ENCODE measurements at places on chromosomes 7 and 10.

DNA sequence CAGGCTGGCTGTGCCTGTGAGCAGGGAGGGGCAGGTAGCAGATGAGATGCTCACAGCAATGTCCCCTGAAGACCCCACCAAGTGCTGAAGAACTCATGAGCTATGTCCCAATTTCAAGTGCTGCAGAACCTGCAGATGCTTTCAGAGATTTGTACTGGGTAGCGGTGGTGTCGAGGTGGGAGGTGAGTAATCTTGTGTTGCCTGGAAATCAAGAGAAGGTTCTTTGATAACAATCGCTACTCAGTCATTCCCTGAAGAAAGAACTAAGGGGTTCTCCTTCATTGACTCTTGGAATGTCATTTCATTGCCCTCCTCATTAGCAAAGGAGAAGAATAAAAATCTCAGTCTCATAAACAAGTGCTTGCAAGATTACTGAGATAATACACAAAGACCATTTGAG lies 246.4 kb downstream of the EMX2 start:
- DNase-seq, result no peak

DNA sequence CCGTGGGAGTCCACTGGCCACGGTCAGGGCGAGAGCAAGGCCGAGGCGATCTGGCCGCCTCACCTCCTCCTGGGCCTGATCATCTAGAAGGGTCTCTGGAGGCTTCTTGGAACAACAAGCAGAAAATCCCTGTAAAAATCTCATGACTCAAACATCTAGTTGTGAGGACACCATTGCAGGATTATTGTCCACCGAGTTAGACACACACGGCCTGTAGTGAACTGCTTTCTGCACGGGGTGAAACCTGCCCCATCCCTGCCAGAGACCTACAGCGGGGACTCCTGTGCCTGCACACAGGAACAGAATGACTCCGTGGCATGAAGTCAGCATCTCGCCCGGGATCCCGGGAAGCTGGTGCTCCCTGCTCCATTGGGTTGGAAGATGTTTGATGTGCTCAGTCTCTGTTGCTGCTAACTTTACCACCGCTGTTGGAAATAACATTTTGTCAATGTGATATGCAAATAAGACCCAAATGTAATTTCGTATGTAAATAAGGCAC lies 267.0 kb upstream of the TCERG1L start:
- DNase-seq, result no peak

GRCh38 chr10:126104767-126105166 lies 208.4 kb downstream of the FANK1 start:
- peak; percentile 24 for DNase-seq

GRCh38 chr7:148264933-148265557 lies 325.5 kb upstream of the C7orf33 start:
- DNase-seq, result no peak

- peak; percentile 92 for DNase-seq
Observed at GRCh38 chr10:87863053-87863943, at the start of the genes KLLN and PTEN. Gene KLLN (minus strand): TSS chr10:87863533. CDS start chr10:87862487, 1,046 bp downstream. Gene PTEN (plus strand): TSS chr10:87863625. CDS start chr10:87864470, 845 bp downstream.

- DNase-seq, result no peak
Observed at GRCh38 chr10:106930751-106931150, 233.8 kb downstream of the SORCS1 start.

- no peak for DNase-seq
Observed at GRCh38 chr10:615583-616152, 73.8 kb downstream of the DIP2C start.

GRCh38 chr10:91901784-91902677 lies 7.3 kb downstream of the FGFBP3 start:
- DNase-seq, result no peak

DNA sequence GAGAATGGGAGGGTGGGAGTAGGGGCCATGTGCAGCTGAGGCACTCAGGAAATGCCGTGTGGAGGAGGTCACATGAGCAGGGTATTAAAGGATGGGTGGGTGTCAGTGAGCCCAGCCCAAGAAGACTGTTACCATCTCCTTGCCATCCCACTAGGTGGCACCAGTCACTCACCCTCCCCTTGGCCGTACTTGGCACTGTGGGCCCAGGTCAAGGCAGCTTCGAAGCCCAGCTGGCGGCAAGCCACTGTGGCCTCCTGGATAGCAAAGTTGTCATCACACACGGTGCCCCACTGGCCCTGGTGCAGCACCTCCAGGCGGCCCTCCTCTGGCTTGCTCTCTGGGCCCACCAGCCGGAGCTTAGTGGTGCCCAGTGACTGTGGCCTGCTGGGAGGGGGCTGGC lies 5.4 kb downstream of the LOXL4 start:
- peak; percentile 60 for DNase-seq

DNA sequence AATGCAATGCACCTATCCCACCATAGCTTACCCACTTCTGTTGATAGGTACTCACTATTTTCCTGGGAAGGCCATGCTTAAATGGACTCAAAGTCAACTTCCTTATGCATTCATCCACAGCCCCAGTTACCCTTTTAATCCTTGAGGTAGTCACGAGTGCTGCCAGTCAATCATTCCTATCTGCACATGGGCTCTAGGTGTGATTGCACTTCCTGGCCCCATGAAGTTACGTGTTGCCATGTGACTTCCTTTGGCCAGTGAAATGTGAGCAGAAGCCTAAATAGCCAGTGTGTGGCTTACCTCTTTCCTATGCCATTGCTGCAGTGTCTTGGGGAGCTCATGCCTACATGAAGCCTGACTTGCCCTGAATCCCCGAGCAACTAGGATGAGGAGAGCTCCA lies 23.5 kb upstream of the EIF5AL1 start:
- DNase-seq, result no peak

- no peak for DNase-seq
Observed at GRCh38 chr10:86366902-86367151, 232 bp upstream of the GRID1 start.

DNA sequence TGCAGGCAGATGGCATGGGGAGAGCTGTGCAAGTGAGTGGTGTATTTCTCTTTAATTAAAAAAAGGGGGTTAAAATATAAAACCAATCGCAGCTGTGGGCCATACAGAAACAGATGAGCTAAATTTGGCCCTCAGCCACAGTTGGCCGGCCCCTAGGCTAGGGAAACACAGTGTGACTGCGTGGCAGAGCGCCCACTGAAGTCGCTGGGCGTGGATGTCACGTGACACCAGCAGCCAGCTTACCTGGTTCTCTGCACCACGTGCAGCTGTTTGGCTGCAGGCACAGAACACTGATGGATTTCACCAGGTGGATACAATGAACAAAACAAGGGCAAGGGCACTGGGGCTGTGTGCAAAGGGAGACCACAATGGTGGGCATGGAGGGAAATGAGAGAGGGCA lies 119.3 kb upstream of the ZNF746 start:
- no peak for DNase-seq

DNA sequence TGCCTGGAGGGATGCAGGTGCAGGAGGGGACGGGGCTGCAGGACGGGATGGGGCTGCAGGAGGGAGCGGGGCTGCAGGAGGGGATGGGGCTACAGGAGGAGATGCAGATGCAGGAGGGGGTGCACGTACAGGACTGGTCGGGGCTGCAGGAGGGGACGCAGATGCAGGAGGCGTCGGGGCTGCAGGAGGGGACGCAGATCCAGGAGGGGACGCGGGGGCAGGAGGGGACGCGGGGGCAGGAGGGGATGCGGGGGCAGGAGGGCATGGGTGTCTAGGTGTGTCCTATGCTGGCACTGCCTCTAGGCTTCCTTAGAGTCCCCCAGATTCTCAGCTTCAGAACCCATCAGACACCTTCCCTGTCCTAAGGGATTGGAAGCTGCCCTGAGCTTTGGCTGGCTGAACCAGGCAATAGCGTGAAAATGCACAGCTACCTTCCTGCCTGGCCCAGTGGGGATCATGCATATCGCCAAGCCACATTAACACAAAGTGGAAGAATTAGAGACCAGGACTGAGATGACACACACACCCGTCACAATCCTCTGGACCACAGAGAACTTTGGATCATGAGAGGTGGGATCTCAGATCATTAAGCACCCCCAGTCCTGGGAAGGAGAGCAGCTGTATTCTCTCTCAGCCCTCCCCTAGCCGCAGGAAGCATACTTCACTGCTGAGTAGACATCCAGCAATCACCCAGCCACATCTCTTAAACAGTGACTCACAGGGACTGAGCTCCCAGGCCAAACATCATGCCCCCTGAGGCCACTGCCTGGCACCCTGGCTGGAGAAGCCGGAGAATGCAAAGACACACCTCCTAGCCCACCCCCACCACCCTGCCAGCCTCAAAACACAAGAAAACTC lies 67.3 kb downstream of the VWA2 start:
- no peak for DNase-seq

DNA sequence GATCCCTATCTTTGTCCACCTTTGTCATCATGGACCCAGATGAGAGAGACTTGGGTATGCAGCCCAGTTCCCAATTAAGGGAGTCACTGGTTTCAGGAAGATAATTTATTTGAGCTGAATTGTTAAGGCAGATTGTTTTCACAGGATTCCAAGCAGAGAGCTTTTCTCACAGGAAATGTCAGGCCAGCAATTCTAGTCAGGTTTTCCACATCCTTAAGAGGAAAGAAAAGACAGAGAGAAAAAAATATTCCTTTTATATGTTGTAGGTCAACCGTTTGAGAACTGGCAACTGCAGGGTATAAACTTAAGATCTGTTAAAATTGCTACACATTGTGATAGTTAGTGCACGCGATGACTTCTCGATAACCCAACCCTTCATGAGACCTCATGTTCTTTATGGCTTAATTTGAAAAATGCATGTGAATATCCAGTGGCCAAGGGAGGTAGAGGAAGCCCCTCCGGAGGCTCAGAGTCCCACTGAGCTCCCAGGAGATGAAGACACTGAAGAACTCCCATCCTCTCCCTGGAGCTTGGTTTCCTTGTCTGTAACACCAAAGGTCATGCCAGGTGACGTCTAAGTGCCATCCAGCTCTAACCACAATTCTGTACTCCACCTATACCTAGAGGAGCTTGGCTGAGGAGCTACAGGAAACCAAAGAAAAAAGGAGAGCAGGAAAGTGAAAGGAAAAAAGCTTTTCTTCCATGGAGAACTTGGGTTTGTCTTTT lies 45.6 kb downstream of the MINDY4 start:
- no peak for DNase-seq

GRCh38 chr10:11335167-11335652 lies 276.2 kb downstream of the USP6NL start:
- DNase-seq, result no peak

GRCh38 chr7:70426249-70426880 lies 705.6 kb upstream of the GALNT17 start:
- no peak for DNase-seq

DNA sequence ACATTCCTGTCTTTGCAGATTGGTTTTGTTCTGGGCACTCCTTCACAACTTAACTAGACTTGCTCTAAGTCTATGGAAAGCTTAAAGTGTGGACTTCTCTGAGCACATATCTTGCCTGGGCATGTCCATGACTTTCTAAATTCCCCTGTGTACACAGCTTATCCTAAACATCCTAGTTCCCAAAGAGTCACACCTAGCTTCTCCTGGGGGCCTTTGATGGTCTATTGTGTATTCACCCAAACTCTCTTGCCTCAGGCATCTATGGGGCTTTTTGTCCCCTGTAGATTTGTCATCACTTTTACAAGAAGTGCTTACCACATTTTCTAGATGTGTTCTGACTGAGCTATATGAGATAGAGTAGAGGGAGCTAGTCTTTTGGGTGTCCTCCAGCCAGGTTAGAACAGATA lies 12.2 kb upstream of the ZNF488 start:
- DNase-seq, result no peak

- no peak for DNase-seq
Observed at GRCh38 chr7:38855386-38855785, 53.6 kb downstream of the VPS41 start.

GRCh38 chr10:50224330-50224952 lies 26.9 kb downstream of the ASAH2 start:
- DNase-seq, result no peak

DNA sequence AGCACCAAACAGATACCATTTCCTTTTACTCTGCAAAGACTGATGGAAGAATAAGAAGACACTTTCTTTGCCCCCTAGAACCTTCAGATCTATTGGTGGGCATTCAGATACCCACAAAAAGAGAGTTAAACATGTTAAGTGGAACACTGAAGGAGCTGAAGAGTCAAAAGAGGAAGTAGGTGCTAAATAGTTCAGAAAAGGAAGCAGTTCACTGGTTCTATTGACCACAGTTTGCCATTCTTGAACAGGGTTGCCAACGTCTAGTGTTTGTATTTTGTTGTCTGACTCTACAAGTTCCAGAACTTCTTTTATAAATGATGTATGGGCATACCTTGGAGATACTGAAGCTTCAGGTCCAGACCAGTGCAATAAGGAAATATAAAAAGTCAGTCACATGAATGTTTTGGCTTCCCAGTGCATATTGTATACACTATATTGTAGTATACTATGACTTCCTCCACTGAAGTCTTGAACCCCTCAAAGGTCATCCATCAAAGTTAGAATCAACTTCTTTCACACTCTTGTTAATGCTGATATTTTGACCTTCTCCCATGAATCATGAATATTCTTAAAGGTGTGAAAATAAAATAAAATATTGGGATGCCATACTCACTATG lies 47.5 kb upstream of the AGR3 start:
- no peak for DNase-seq

DNA sequence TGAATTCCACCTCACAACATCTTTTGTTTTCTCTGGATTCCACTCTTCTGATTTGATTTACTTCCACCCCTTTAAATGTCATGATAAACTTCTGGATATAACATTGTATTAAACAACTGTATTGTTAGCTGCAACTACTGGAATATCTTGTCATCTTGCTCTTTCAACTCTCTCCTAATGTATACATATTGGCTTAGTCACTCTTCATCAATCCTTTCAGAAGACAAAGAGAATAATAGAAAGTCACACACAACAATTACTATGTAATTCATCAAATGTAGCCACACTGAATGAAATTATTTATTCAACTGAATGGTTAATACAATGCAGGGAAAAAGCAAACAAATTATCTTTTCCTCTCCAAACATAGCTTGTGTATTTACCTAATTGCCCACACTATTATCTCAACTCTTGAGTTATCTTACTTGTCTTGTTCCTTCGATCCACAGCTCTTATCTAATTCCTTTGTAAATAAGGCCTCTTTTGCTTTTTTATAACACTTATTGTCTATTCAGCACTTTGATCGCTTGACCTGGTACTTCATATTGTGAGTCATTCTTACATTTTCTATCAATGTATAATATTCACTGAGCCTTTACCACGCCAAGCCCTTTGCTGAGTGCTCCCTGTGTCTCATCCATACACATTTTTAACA lies 16.7 kb downstream of the SEMA3A start:
- DNase-seq, result no peak

GRCh38 chr10:43386549-43386948 lies 15.1 kb downstream of the FXYD4 start:
- DNase-seq, result no peak

DNA sequence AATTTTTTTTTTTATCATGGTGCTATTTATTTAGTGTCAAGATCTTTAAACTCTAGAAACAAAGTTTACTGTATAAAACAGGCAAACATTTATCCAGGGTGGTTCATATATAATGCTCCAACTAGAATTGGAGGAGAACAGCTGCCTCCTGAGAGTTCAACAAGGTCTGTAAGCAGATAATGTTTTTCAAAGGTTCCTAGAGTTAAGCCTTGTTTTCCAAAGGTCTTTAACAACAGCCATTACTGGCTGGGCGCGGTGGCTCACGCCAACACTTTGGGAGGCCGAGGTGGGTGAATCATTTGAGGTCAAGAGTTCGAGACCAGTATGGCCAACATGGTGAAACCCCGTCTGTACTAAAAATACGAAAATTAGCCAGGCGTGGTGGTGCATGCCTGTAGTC lies 316.7 kb downstream of the CCDC3 start:
- no peak for DNase-seq

GRCh38 chr10:3339531-3339950 lies 167.0 kb upstream of the PITRM1 start:
- DNase-seq, result no peak

GRCh38 chr10:28587270-28587969 lies 54.5 kb downstream of the WAC start:
- DNase-seq, result no peak

GRCh38 chr7:156604311-156604710 lies 36.3 kb upstream of the RNF32 start:
- no peak for DNase-seq
